ENCODE measurements at places on chromosomes 11 and 22.

DNA sequence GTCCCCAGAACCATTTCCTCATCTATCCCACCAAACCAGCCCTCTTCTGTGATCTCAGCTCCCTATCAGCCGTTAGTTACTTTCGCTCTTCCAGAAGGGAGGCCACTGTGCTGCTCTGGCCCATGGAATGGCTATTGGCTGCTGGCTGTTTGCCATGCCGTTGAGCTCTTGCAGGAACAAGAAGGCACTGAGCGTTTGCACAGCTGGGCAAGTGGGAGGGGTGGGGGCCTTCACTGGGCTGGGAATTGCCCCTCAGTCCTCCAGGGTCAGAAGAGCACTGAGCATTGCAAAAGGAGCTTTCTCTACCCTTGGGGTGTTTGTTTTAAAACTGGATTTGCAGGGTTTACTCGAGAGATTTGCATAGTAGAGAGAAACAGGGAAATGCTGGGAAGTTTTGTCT is 129.0 kb upstream of the PARVA start:
- DNase-seq = no peak

- DNase-seq = no peak
Measured at GRCh38 chr11:121582296-121582695, 129.5 kb upstream of the SORL1-AS1 start.

DNA sequence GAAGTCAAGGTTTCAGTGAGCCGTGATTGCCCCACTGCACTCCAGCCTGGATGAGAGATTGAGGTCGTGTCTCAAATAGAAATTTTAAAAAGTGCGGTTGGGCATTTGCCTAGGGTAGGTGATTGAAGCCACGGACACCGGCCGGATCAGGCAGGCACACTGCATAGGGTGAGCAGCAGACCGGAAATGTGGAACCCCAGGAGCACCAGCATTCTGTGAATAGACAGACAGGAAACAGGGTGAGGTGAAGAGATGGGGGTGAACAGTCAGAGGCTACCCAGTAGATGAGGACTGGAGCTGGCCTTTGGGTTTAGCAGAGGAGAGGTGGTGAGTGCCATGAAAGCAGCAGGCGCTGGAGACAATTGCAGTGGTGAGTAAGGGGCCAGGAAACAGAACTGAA is 43.5 kb downstream of the PPFIA1 start:
- no peak for DNase-seq

DNA sequence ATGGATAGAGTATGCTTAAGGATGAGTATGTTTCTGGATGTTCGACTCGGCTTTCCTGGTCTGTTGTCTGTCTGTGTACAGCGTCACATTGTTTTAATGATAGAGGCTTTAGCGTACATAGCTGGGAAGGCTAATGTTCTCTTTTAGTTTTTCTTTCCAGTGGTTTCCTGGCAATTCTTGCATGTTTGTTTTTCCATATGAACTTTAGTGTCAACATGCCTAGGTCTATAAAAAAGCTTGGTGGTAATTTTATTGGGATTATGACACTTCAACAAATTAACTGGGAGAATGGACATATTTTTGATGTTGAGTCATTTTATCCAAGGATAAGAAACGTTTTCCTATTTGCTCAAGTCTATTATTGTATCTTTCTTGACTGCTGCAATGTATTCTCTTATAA is 17.6 kb downstream of the F2 start:
- DNase-seq = no peak

DNA sequence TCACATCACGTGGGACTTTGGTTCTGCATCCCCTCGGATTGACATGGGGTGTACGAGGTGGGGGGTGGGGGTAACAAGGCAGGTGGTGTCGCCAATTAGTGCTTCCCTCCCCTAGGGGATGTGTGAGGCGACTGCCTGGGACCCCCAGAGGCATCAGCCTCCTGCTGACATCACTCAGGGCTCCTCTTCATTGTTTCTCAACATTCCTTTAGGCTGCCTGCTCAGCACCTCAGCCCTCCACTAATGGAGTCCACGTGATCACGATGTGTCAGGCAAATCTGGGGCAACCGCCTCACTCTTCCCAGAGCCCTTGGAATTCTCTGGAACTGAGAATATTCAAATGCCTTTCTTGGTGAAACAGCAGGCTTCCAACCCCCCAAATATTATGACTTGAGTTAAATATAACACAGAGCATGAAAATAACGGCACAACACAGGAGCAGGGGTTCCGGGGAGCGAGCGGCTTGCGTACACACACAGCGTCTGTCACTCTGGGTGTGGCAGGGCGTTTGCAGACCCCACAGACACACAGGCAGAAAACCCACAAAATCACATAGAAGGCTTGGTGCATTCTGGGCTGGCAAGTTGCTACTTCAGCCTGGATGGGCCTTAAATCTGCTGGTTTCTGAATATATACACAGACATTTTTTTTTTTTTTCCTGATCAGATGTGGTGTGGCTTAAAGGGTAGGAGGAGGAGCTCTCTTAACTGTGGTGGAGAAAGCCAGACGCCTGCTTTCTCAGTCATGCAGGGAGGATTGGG is 170.1 kb upstream of the CADM1 start:
- DNase-seq = no peak

GRCh38 chr11:42770444-42771065 is 541.2 kb upstream of the API5 start:
- DNase-seq = peak; percentile 50

DNA sequence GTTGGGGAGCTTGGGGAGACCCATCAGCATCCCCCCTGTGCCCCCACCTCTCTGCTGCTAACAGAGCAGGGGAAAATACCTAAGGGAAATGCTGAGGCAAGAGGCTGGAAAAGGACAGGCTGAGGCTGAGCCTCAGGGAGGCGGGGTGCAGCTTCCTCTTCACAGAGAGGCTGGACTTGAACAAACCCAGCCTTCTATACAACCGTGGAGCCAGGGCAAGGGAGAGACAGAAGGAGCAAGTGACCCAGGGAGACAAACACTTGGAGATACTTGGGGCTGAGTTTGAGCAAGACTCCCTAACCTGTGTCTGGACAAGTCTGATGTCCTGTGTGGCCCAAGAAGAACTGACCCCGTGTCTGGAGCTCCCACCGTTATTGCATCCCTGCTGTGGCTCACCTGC is at the start of gene SLCO2B1:
Gene SLCO2B1, plus strand, starts transcription at position 229 of the 400 bp plus-strand sequence. CDS start 275 bp downstream, outside the sequence.
- DNase-seq = no peak

- DNase-seq = no peak
Measured at GRCh38 chr11:102836290-102836875, 7.0 kb downstream of the MMP3 start.

GRCh38 chr11:111851636-111852035 is 19.7 kb downstream of the ALG9 start:
- DNase-seq = no peak

DNA sequence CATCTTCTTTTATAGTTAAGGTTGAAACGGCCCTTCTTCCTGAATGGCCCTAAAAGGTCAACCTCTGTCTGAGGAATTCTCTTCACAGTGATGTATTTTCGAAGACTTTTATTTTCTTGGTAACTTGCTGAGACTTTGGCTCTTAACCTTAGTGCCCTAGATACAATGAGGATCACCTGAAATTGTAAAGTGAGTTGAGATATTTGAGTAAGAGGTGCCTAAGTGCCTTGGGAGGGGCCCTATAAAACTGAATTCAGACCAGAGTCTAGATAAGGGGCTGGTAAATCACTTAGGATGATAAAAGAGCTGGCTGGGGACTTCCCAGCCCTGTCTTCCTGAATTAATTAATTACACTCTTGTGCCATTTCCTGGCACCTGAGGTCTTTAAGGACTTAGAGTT is 505.6 kb upstream of the KIRREL3 start:
- no peak for DNase-seq

GRCh38 chr11:115083144-115083806 is 404.9 kb downstream of the NXPE2 start:
- no peak for DNase-seq

- DNase-seq = no peak
Measured at GRCh38 chr11:73413256-73413655, 37.1 kb downstream of the RELT start.
